Activated CD8-positive, alpha-beta memory T cell treated with anti-CD3 and anti-CD28 coated beads, Interleukin-2, amount 50 U/mL, for 48 hours (primary cell): ENCODE measurements at places on chromosomes 6 and 20.

DNA sequence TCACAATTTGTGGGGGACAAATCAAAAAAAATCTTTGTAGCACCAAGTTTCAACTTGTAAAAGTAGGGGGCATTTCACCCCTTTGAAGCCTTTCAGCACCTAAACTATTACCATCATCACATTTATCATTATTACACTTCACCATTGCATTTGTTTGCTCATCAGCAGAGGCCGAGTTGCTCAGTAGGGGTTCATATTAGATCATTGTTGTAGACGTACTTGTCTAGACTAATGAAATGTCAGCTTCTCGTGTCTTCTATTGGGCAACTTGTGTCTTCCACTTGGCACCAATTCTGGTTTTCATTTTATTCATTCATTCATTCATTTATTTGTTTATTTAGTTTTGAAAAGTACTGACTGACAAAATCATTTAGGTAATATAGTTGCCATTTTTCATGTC, 338.3 kb upstream of the KCNQ5 start:
- no peak for DNase-seq

DNA sequence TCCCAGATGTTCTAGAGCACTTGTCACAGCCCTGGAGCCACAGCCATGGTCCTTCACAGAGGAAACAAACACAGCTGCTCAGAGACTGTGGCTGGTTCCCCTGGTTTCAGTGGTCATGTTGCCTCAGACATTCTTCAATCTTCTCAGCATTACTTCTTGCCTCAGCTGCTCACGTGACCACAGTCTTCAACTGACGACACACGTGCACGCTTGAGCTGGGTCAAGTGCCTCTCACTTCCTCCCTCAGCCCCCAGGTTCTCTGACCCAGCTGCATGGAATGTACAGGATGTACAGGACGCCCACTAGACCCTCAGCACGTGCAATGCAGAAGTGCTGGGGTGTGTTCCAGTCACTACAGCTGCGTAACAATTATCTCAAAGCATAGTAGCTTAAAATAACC, 159.8 kb upstream of the GGTLC1 start:
- no peak for DNase-seq

- DNase-seq: no peak
These were observed 66.0 kb downstream of the CDH4 start for GRCh38 chr20:61317966-61318530.

GRCh38 chr6:100554228-100554627, 89.5 kb upstream of the SIM1 start:
- no peak for DNase-seq

- DNase-seq: no peak
These were observed 20.8 kb downstream of the MOXD1 start for GRCh38 chr6:132380358-132381029.

DNA sequence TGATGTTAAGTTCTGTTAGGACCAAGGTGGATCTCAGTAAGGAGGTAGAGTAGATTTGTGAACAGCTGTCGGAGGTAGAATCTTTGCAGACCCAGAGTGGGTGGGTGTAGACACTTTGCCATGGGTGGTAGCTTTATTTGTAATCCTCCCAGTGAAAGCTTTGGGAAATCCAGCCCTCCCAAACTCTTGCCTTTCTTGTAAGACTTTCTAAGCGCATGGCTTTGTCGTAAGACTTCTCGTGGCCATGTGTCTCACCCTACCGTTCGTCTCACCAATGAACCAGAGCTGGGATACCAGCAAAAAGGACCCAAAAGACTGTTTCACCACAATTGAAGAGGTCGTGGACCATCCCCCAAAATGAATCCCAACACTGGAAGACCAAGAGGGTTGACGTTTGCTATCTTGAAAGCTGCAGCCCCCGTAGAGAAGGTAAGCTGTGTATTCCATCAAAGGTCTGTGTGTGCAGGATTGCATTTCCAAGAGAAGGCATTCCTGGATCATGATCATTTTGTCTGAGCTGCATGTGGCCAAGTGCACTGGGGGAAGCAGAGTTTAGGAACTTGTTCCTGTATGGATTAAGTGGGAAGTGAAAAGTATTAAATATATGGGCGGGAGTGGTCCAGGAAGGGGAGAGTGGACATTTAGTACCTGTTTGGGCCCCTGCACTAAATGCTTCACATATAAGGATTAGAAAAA, 5.8 kb upstream of the TMEM14A start:
- DNase-seq: no peak

DNA sequence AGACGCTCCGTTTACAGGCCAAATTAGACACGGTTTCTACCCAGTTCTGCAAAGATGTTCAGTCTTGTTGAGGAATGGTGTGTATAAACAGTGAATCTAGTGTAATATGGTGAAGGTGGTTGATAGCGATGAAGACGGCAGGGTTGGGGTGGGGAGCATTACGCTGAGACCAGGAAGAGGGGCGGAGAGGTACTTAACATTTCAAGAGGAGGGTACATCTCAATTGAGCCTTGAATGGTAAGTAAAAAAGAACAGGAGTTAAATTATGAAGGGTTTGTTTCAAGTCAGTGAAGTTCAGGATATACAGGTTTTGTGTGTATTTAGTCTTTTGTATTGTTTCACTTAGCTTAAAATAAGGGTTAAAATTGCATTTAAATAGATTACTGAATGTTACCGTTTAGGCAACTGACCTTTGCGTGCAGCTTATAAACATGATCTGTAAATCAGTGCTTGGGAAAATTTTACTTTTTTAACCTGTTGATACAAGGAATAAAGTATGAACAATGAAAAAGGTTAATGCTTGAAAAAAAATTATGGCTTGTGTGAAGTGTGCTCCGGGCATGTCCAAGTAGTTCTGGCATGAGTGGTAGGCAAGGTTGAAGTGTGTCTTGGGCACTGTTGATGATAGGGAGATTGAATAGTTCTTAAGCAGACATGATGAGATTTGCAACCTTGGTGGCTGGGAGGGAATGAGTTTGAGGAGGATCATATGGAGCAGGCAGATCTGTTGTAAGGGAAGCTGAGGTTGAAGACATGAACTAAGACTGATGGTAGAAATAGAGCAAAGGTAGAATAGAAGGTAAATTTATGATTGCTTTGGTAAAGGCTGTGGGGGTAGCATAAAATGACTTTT, 842 bp downstream of the POLR1C start:
- no peak for DNase-seq

DNA sequence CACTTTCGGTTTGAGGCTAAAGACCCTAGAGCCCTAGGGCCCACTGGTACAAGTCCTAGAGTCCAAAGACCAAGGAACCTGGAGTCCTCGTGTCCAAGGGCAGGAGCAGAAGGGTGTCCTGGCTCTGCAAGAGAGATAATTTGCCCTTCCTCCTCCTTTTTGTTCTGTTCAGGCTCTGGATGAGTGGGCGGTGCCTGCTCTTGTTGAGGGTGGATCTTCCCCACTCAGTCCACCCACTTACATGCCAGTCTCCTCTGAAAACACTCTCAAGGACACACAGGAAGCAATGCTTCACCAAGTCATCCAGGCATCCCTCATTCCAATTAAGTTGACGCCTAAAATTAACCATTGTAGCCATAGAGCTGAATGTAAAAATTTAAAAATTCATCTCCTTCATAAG, 102.1 kb downstream of the UST start:
- DNase-seq: no peak

- DNase-seq: no peak
These were observed 3.7 kb downstream of the NAA20 start for GRCh38 chr20:20020908-20021307.

DNA sequence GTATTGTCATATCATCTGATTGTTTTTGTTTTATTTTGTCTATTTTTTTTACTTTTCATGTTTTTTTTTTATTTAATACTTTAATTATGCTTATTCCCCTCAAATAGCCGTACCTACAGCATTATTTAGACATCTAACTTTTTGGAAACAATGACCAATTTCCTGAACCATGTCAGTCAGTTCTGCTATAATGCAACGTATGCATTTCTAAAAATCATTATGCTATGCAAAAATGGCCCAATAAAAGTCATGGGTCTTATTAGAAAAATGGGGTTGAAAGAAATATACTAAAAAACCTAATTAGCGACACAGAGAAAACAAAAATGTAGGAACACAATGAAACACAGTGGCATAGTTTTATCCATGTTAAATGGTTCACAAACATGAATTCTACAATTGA, 1454.7 kb downstream of the GRIK2 start:
- no peak for DNase-seq

DNA sequence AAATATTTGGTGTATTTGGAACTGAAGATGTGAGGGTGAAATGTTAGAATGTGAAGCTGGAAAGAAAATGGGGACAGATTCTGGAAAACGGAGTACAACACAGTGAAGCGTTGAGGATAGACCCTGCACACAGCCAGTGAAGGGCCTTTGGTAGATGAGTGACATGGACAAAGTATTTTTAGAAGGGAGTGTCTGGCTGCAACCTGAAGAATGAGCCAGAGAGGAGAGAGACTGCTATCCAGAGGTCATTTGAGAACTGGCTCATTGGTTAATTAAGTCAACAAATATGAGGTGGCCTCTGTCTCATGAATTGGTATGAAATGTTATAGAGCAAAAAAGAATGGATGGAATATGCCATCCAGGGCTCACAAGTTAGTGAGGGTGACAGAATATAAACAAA, 310.5 kb downstream of the PACRG start:
- no peak for DNase-seq

- no peak for DNase-seq
These were observed 34.0 kb upstream of the FOXO3 start for GRCh38 chr6:108526739-108527174.

- DNase-seq: no peak
These were observed 283.9 kb upstream of the FOXQ1 start for GRCh38 chr6:1027795-1028569.

- no peak for DNase-seq
These were observed 103.1 kb downstream of the HIVEP2 start for GRCh38 chr6:142841915-142842314.

DNA sequence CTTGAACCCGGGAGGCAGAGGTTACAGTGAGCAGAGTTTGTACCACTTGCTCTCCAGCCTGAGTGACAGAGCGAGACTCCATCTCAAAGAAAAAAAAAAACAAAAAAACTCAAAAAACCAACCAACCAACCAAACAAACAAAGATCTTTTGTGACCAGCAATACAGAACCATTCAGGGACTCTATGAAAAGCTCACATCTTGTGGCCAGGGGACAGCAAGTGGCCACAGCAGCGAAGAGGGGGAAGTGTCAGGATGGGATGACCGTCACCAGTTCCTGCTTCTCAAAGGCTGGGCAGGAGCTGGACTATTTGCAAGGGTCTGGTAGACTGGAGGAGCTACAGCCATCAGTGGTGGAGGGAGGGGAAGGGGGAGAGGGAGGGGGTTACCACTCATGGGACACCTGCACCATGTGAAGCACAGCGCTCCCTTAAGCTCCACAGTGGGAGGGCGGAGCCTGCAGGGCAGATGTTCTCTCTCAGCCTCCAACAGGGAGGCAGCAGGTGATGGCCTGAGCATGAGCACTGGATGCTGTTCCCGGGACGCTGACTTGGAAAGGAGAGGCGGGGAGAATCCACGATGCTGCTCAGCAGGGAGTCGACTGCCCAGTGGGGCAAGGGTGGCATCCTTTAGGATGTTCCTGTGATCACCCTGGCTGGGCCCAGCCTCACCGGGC, 19.7 kb upstream of the ULBP3 start:
- DNase-seq: no peak

DNA sequence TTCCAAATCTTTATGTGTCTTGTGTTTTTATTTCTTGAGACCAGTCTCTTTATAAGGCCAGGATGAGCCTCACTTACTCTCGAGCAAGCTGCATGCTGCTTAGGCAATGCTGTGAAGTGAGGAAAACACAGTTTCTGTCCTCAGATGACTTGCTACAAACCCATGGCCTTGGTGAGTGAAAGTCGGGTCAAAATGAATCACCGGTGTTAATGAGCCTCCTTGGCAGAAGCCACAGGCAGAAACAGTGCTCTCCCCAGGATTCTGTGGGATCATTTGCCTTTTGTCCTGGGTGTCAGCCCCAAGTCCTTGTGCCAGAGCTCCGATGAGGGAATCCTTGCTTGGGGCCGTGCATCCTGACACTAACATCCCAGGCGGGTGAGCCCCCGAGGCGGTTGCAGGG, 482.5 kb downstream of the QKI start:
- no peak for DNase-seq

- no peak for DNase-seq
These were observed 473.0 kb upstream of the CITED2 start for GRCh38 chr6:139847457-139847813.

GRCh38 chr6:41791984-41792383, 4.5 kb downstream of the TOMM6 start:
- DNase-seq: no peak

DNA sequence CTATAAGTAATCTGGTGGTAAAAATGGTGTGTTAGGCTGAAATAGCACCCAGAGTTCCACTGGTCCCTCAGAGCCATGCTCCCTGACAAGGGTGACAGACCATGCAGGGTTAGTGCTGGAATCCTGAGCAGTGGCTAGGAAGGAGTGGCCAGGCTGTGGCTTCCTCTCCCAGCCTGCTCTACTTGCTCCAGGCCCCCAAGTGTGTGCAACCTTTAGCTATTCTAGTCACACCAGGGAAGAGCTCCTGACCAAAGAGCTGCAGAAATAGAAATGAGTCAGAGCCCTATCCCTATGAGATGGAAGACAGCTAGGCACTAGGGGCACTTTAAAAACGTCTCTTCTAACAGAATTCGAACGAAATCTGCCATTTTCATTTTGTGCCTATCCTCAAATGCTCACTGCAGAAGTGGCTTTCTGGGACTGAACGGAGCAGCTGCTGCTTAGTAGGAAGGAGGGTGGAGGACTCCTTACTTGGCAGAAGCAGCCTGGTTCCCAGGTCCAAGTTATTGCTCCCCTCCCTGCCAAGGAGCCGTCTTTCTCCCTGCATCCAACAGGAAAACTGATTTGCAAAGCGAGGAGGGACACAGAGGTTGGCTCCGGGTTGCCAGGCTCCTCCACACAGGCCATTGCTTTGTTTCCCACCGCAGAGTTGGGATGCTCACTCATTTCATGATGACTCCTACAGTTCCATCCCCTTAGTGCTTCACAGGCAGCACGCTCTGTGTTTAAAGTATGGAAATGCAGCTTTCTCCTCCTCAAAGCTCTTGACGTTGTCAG, 754.5 kb downstream of the C6orf118 start:
- DNase-seq: no peak

- DNase-seq: no peak
These were observed 623.3 kb upstream of the CDH4 start for GRCh38 chr20:60628749-60629148.

DNA sequence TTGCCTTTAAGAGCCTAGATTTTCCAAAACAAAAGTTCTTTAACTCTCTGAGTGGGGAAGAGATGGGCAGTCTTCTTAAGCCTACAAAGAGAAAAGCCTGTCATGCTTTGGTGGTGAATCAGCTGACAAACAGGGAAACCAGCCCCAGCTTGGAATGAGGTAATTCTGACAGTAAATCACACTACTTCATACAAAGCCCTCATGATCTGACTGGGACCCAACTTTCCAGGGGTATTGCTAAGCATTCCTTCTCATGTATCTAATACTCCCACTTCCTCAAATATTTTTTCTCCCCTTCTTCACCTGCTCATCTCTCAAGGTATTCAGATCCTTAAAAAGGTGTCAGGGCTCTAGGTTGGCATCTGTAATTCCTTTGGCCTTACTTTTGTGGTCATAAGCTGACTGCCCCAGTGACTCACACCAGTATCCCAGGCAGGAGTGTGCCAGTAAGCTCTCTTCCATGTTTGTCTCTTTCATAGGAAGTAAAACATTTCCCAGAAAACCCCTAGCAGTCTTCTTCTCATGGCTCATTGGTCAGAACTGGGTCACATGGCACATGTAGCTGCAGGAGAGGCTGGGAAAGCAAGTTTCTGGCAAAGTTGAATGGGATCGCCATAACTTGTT, 15.0 kb upstream of the TBC1D22B start:
- DNase-seq: no peak
